ENCODE measurements at places on chromosomes 5 and 9.
A peak's percentile ranks its signal among the peaks of the same experiment; 100 is the strongest.

- no peak for DNase-seq
Measured at GRCh38 chr9:99555792-99556191, 265.9 kb upstream of the NR4A3 start.

DNA sequence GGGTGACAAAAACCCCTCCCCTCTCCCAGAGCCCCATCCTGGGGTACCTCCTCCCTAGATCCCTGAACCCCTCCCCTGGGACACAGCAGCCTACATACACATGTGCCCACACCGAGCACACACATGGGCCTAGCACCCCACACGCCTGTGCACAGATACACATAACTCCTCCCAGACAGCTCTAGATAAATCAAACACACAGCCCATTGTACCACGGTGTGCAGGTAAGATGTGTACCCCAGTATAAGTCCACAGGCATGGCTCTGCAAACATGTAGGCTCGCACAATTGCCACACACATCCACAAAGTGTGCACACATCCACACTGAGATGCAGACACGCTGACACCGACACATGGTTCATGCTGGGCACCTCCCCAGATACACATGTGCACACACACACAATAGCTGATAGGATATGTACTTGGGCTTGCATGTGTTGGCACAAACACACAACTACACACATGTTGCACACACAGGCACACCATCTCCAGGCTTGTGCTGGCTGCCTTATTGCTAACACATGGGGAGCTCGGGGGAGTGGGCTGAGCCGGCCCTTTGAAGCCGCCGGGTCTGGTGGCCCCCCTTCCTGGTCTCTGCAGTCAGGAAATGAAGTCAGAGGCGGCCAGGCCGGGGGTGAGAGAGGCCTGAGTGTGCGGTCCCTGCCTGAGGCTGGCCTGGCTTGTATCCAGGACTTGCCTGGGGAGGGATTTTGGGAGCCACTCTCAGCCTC, 30.2 kb downstream of the GOLGA2 start:
- no peak for DNase-seq

DNA sequence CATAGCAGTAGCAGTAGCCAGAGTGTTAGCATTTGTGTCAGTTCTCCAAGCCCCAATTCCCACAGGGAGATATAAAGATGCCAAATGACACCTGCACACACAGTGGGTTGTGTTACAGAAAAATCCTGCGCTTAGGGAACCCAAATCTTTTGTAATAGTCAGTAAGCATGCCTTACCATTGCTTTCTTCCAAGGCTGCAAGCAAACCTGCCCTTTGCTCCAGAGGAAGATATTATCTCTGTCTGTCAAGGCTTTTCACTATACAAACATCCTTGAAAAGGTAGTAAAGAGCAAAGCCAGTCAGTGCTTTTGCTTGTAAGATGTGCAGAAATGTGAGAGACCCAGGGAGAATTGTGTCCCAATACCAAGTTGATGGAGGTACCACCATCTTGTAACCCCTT, 2.9 kb downstream of the ANKDD1B start:
- DNase-seq: no peak

GRCh38 chr5:69493396-69494133, 975 bp downstream of the OCLN start:
- peak; percentile 41 for DNase-seq

- DNase-seq: no peak
Measured at GRCh38 chr5:155546075-155546474, 532.5 kb downstream of the KIF4B start.

- DNase-seq: peak; percentile 91
Measured at GRCh38 chr5:177472460-177473442, 683 bp downstream of the DBN1 start.

- no peak for DNase-seq
Measured at GRCh38 chr9:105319202-105319813, 74.9 kb downstream of the SLC44A1 start.

DNA sequence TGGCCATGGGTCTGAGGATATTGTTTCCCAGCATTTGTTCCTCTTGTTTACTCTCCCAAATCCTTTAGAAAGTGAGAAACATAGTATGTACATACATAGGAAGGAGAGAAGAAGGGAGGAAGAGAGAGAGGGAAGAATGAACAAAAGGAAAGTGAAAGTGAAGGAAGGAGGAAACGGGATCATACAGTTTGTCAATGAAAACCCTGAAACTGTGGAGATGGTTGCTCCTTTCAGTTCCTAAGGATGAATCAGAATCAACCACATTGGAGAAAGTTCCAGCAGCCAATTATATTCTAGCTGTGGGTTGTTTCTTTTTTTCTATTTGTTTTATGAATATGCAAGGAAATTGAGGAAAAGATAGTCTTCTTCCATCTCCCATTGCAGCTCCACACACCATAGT, 396.5 kb downstream of the MLLT3 start:
- no peak for DNase-seq

DNA sequence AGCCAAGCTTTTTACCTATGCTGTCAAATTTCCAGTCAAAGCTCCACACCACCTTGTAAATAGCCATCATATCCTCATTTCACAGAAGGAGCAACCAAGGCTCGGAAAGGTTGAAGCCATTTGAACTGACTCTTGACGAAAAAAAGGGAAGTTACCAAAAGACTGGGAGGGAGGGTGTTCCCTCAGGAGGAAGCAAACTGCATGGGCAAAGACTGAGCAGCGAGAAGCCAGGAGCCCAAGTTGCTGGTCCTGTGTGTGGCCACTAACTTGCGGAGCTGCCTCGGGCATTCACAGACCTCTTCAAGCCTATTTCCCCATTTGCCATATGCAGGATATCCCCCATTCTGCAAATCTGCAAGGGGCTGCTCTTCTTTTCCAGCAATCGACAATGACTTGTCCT, 37.4 kb downstream of the TTLL11 start:
- no peak for DNase-seq

- DNase-seq: no peak
Measured at GRCh38 chr9:25964239-25964638, 286.0 kb upstream of the TUSC1 start.

- DNase-seq: no peak
Measured at GRCh38 chr5:115423541-115423940, 121.0 kb downstream of the FEM1C start.

- no peak for DNase-seq
Measured at GRCh38 chr5:167713896-167714295, 577.5 kb upstream of the WWC1 start.

DNA sequence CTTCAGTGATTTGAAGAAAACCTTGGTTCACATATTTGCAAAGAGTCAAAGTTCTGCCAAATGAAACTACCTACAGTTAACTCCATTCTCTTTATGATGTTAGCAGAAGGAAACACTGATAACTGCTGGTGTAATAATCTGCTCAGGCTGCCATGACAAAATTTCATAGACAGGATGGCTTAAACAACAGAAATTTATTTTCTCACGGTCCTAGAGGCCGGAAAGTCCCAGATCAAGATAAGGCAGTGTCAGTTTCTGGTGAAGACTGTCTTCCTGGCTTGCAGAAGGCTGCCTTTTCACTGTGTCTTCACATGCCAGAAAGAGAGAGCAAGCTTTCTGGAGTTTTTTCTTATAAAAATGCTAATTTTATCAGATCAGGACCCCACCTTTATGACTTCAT, 102.4 kb upstream of the PARP8 start:
- DNase-seq: peak; percentile 52

- DNase-seq: no peak
Measured at GRCh38 chr9:93234600-93234999, 50.7 kb downstream of the WNK2 start.

GRCh38 chr9:120711841-120712538, 2.3 kb downstream of the MEGF9 start:
- no peak for DNase-seq

DNA sequence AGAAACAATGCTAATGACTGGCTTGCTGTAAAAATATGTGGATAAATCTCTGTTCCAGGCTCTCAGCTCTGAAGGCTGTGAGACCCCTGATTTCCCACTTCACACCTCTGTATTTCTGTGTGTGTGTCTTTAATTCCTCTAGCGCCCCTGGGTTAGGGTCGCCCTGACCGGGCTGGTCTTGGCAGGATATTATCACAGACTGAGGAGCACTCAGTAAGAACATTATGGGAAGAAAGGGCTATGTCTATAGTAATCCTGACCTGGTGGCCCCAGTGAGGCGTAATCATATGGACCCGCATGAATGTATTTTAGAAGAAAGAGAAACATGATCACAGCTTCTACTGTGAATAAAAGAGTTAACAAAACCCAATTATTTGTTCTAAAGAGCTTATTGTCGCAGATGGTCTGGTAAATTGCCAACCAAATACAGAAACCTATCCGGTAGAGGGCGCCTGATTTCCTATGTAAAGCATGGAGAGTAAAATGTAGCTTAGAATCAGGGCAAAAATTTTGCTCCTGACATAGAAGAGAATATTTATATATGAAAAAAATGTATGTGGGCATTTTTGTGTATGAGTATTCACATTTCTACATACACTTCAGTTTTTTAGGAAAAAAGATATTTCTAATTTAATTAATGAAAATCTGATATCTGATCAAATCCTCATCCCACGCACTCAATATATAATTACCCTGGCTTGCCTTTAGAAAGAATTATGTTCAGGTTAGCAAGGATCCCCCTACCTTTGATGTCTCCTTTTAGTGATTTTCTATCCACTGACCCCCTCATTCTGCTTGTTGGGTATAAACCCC, 5.8 kb upstream of the IFNA1 start:
- DNase-seq: no peak

DNA sequence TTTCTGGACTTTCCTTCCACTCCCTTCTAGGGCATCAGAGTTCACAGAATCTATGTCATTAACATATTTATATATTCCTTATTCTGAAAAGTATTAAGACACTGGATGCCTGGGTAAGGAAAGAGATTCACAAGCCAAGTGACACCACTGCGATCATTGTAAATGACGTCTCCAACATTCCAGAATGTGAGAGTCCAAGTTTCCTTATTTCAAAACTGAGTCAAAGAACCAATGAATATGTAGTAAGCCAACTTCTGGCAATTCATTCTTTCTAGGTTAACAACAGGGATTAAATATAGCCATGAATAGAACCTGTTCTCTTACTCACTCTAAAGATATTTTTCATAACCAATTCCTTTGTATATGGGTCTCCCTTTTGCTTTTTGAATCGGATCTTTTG, 18.1 kb downstream of the RAI14 start:
- no peak for DNase-seq

DNA sequence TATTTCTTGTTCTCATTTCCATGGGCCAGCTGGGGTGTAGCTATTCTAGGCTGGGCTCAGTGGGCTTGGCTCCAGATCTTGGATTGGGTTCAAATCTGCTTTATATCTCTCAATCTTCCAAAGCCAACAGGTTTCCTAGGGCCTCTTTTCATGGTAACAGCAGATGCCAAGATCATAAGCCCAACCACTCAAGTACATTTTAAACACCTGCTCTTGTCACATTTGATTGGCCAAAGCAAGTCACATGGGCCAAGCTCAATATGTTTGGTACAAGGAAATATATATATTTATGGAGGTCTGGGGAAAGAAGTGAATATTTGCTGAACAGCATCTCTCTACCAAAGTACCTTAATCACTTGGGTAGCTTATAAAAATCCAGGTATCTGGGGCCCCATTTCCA, 49.5 kb downstream of the MRRF start:
- DNase-seq: no peak

DNA sequence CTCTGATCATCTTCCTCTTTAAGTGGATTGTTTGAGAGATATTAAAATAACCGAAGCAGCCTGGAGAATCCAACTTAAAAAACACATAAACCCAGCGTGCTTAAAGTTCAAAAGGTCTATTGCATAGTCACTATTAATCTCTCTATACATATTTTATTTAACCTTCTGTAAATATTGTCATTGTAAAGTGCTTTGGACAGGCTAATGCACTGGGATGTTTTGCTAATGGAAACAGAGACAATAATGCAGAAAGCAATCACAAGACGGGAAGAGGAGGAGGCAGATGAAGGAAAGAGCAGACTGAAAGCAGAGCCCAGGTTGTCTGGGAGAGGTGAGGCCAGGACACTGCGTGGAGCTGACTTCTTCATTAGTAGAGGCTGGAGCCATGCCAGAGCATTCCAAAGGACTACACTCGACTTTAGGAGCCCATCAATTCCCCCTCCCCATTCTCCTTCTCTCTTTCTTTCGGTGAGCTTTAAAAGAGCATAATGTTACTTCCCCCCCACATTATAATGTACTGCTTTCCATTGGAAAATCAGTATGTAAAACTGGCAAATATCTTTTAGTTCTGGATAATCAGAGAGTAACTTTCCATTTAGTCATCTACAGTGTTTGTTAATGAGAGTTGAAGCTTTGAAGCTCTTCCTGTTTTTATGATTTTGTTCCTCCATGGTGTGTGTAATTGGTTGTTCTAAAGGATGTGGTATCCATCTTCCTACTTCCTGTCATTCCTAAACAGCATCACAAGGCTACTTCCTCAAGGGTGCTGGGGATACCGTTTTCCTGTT, 307.3 kb upstream of the MPDZ start:
- DNase-seq: no peak

DNA sequence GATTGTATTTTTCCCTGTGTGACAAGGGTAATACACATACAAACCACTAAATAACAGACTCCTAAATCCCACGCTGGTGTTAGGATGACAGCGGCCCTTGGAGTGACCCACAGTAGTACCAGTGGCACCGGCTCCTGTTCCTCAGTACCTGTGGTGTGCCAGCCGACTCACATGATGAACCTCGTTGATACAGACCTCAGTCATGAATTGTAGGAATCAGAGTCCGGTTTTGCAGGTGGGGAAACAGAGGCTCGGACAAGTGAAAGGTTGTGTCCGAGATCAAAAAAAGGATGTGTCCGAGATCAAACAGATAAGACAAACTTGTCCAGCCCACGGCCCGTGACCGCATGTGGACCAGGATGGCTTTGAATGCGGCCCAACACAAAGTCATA, 78.0 kb downstream of the AMBP start:
- DNase-seq: peak; percentile 25

GRCh38 chr5:141850244-141850768, 27.9 kb downstream of the PCDH1 start:
- peak; percentile 48 for DNase-seq

- no peak for DNase-seq
Measured at GRCh38 chr9:98087420-98088354, 31.2 kb downstream of the NANS start.

GRCh38 chr9:81964218-81965171, 21.2 kb downstream of the SPATA31D3 start:
- no peak for DNase-seq

- DNase-seq: no peak
Measured at GRCh38 chr5:122156724-122157325, 27.5 kb downstream of the ZNF474 start.

- DNase-seq: no peak
Measured at GRCh38 chr5:165143741-165144140, 1638.3 kb downstream of the MAT2B start.

DNA sequence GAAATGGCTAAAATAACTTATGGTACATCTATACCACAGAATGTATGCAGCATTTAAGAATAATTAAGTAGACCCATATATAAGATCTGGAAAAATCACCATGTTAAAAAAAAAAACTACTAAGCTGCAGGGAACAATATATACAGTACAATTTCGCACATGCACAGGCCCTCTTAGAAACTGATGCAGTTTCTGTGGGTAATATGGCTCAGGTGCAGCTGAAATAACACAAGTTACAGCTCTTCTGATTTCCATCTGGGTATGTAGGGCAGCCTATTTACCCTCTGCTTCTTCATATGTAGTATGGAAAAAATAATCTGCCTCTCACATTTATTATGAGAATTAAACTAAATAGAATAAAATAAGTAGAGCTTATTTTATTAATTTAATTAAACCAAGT, 82.9 kb downstream of the YIPF5 start:
- DNase-seq: no peak

- no peak for DNase-seq
Measured at GRCh38 chr5:95759634-95760033, 28.5 kb downstream of the RHOBTB3 start.

All from activated CD8-positive, alpha-beta memory T cell treated with anti-CD3 and anti-CD28 coated beads, Interleukin-2, amount 10 ng/mL, durations not matched to agents 7 days and 5 days (primary cell).